ENCODE measurements at places on chromosomes 1 and 21. TPM values are rescaled to one million over a fixed set of nuclear protein-coding genes. Genes with fewer than 3 reads are reported as not detected.

GSTM2 gene
- 78.5 TPM for total RNA-seq

SHISA4 gene
- total RNA-seq, result 14.3 TPM

CYP4Z1 gene
- total RNA-seq, result not detected

ATP1A4 gene
- not detected for total RNA-seq

DUSP23 gene
- 47.9 TPM for total RNA-seq

RASSF5 gene
- 50.7 TPM for total RNA-seq

YBX1 gene
- total RNA-seq, result 1,156 TPM

FNDC5 gene
- total RNA-seq, result 34.2 TPM

TMEM81 gene
- total RNA-seq, result 2.1 TPM

VWA5B1 gene
- total RNA-seq, result 0.27 TPM

BTBD19 gene
- 1.3 TPM for total RNA-seq

ADCY10 gene
- 0.69 TPM for total RNA-seq

CRYZL1 gene
- 17.0 TPM for total RNA-seq

HSPA6 gene
- not detected for total RNA-seq

Data from cardiac muscle cell (in vitro differentiated cells and primary cell).